Stimulated activated CD4-positive, alpha-beta T cell treated with anti-CD3 and anti-CD28 coated beads, Interleukin-1b, Interleukin-23, amount 100 ng/mL, for 48 hours (primary cell): ENCODE measurements at places on chromosomes 5 and 9.

- DNase-seq = no peak
Measured at GRCh38 chr5:35857606-35858205, 1.0 kb downstream of the IL7R start.

DNA sequence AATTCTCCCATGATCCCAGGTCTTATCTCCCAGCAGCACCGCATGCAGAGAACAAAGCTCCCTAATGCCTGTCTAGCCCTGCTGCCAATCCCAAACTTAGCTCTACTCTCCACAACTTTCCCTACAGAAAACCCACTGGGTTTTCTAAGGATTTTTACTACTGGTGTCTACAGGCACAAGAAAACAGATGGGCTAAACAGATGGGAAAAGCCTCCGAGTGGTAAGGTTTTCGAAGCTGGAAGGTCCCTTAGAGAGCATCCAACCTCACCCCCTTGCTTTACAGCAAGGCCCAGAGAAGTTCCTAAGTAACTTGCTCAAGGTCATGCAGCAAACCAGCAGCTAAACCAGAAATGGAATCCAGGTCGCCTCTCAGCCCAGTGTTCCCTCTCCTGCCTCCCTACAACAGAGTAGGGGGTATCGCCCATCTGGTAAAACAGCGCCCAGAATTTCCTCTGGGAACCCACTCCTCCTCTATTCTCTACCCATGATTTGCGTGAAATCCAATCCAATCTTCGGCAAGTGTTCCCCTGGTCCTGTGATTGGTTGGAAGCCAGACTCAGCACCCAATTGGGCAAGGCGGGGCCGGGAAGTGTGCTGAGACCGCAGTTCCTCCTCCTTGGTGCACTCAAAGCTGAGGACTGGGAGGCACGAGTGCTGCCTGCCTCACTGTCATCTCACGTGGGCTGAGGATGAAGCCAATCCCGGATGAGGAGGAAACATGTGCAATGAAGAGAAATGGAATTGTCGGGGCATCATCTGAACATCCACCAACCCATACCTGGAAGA, 20.8 kb downstream of the CPLX2 start:
- DNase-seq = no peak

GRCh38 chr5:12780536-12780935, 876.3 kb upstream of the CTNND2 start:
- DNase-seq = no peak

DNA sequence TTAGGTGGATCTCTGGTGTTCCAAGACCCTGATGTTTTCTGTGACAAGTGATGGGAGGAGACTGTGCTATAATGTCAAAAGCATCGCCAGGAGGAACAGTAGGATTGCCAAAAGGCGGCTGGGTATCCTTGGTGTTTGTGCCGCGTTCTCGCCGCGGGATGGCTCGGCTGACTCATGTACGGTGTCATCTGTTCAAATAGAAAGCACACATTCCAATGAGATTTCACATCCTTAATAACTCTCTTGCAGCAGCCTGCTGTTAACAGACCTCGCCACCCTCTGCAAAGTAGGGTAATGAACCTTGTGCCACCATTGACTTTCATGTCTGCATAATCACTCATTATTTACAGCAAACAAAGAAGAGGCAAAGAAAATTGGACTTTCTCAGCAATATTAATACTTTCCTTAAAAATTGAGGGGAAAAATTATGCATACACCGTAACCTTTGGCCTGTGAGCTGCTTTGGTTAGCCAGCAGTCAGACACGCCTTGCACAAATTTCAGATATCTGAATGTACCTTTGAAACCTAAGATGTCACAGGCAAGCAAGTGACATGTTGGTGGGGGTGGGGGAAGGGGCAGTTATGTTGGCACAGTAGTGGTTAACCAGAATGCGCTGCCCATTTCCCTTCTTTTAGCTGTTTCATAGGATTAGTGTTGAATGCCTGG, 289.4 kb downstream of the EFNA5 start:
- no peak for DNase-seq

- no peak for DNase-seq
Measured at GRCh38 chr9:112839331-112839730, 51.3 kb downstream of the SLC46A2 start.

- DNase-seq = no peak
Measured at GRCh38 chr9:134276453-134277245, 49.6 kb upstream of the RXRA start.

- peak; percentile 43 for DNase-seq
Measured at GRCh38 chr9:36924071-36924470, 110.0 kb downstream of the PAX5 start.

DNA sequence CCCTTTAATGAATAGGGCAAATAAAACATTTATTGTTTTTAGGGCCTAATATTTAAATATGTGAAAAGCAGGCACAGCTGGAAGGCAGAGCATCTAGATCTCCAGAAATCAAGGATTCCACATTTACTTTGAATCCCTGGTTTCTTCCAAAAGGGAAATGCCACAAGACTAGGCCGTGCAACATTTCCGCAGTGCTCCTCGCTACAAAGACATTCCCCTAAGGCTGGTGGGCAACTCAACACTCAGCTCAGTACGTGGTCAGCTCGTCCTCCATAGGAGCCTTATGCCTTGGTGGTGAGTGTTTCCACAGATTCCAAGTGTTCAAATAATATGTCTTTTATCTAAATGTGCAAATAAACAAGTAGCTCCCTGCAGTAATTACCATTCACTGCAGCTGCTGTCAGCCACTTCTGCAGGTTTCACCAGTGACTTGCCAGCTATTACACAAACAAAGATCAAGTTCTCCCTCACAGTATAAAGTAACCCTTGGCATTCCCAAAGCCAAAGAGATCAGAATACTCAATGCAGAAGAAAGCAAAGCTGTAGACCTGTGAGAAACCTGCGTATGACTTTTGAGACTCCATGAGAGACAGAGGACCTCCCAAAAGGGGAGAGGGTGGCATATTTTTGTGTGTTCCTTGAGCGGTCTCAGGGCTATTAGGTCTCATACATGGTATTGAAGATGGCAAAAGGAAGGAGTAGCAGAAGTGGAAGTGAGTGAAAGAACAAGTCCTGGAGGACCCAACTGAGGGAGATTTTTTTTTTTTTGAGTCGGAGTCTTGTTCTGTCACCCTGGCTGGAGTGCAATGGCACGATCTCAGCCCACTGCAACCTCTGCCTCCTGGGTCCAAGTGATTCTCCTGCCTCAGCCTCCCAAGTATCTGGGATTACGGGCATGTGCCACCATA, 38.0 kb upstream of the TENT2 start:
- no peak for DNase-seq

DNA sequence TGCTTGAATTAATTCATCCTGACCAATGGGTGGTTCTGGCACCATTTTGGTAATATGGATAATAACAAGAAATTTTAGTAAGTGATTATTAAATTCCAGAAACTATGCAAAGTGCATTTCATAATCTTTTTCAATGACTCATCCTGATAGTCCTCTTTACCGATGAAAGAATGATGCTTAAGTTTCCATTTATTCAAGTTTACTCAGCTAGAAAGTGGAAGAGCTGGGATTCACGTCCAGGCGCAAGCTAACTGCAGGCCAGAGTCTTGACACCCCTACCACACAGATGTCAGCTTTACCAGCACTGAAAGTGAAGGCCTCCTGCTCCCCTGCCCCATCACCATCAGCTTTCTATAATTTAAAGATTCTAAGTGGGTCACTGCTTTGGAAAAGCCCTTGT, 493.5 kb upstream of the WWC1 start:
- no peak for DNase-seq

- DNase-seq = no peak
Measured at GRCh38 chr5:138024117-138024516, 8.8 kb downstream of the FAM13B start.

GRCh38 chr9:117178596-117179375, 236.1 kb downstream of the ASTN2 start:
- DNase-seq = no peak

DNA sequence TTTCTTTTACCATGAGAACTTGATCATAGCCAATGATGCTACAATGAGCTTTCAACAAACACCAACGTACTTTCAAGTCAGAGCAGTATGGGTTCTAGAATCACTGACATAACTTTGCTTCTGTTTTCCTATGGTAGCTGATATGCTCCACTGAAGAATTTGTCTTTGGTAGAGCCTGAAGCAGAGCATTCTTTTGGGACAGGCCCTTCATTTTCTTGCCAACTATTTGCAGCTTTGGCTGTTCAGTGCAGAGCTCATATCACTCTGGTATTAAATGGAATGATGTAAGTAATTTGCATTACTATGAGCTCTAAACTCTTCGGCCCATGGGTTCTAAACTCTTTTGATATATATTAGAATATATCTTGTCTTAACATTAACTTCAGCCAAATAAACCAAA, 51.8 kb upstream of the APC start:
- DNase-seq = no peak

GRCh38 chr5:98780390-98780789, 6.9 kb downstream of the RGMB start:
- no peak for DNase-seq

DNA sequence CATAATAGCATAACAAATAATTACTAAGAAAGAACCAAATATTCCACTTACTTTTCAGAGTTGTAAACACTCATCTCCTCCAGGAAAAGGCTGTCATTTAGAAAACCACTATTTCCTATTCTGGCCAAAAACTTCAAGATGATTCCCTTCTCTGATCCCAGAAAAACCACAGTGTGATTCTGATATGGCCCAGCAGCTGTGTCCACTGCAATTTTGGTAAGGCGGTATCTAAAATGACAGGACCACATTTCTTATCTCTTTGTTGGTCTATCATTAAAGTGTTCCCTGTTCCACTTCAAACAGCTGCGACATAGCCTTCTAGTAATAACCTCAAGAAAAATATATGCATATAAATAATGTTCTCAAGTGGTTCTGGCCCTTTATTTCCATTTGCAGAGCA, 96.1 kb downstream of the SEMA6A start:
- no peak for DNase-seq

GRCh38 chr5:172559004-172559932, 81.8 kb upstream of the NEURL1B start:
- no peak for DNase-seq

- no peak for DNase-seq
Measured at GRCh38 chr5:18403941-18404438, 769.7 kb downstream of the TAF11L14 start.

DNA sequence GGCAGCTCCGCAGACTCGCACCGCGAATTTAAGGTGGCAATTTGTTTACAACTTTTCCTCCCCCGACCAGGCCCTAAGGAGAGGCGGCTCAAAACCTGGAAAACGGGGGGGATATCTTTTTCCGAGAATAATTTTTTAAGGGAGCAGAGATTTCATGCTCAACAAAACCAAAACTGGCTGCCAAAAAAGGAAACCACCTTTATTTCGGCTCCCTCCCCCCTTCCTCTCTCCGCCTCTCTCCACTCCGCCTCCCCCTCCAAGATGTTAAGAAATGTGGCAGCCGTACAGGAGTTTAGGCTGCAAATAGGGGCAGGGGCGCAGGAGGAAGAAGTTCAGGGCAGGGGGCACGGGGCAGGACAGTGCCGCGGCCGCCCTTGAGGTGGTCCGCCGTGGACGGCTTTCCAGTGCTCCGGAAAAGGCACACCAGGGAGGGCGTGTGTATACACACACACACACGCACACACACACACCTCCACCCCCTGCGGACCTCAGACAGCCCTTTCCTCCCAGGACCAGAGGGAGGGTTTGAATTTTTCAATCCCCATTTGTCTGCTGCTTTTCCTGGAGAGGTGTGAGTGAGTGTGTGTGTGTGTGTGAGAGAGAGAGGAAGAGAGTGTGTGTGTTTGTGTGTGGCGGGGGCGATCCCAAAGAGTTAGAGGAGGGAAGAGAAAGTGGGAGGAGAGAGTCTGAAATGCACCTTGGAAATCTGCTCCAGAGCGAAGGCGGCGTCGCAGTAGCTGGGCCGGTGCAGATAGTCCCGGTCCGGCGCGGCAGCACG, 9.1 kb downstream of the PTCH1 start:
- peak; percentile 14 for DNase-seq
